K562 (cell line): ENCODE measurements at places on chromosomes 16 and 17.

- DNase-seq = no peak
These were observed 438 bp upstream of the KCNJ12 start for GRCh38 chr17:21375757-21376080.

DNA sequence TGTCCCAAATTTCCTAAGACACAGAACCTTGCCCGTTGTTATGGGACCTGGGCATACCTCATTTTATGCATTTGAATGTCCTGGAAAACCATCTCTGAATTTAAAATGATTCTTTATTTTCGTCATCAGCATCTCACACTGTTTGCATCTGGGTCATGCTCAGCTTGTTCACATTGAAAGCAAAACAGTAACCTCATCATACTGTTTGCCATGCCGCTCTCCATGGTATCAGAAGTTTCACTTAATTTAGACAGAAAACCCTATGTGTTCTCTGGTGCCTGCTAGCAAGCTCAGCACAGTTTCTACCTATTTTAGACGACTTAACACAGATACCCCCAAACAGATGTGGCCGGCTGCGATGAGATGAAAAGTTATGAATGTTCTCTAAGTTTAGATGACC, 292.1 kb downstream of the SNX29 start:
- DNase-seq = no peak

DNA sequence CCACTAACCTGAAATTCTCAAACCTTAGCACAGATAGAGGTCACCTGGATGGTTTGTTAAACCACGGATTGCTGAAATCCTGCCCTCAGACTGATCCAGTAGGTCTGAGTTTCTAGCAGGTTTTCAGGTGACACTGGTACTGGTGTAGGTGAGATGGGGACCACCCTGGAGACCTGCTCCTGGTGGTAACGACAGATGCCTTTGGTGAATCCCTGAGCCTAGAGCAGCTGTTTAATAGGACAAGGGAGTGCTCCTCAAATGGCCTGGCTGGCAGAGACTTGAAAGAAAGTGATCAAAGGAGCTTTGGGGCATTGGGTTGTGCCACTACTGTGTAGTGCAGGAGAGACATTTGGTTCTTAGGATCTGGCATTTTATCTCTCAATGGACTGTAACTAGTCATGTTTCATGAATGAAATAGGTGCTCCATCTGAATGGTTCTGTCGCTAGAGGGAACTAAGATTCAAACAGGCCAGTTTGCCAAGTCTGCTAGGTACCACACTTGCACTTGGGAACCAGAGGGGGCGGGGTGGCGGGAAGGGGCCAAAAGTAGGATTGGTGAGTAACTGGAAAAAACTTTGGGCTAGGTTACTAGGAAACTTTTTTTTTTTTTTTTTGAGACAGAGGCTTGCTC, 2.9 kb upstream of the IFI35 start:
- DNase-seq = no peak

GRCh38 chr17:13157656-13158055, 139.8 kb upstream of the ELAC2 start:
- no peak for DNase-seq

- peak; percentile 28 for DNase-seq
These were observed 4.4 kb downstream of the GGA2 start for GRCh38 chr16:23505671-23506605.

GRCh38 chr16:832652-833336, 32.3 kb upstream of the GNG13 start:
- peak; percentile 36 for DNase-seq

GRCh38 chr17:29181226-29181625, 1.0 kb upstream of the MYO18A start:
- DNase-seq = no peak

- DNase-seq = no peak
These were observed 19.0 kb upstream of the MYO15B start for GRCh38 chr17:75568412-75569255.

GRCh38 chr16:81276323-81276722, 37.8 kb downstream of the BCO1 start:
- DNase-seq = no peak

DNA sequence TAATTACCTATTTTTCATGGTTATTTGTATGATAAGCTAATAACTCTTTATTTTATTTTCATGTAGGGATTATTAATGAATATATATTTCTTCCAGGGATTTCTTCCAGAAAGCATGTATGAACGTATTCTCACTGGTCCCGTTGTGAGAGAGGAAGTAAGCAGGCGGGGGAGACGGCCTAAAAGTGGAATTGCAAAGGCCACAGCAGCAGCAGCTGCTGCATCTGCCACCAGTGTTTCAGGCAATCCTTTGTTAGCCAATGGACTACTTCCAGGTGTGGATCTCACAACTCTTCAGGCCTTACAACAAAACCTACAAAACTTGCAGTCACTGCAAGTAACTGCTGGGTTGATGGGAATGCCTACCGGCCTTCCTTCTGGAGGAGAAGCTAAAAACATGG, 110.3 kb upstream of the RBL2 start:
- no peak for DNase-seq
